NCI-H2081 (cell line): ENCODE measurements at places on chromosomes 16 and 17.

DNA sequence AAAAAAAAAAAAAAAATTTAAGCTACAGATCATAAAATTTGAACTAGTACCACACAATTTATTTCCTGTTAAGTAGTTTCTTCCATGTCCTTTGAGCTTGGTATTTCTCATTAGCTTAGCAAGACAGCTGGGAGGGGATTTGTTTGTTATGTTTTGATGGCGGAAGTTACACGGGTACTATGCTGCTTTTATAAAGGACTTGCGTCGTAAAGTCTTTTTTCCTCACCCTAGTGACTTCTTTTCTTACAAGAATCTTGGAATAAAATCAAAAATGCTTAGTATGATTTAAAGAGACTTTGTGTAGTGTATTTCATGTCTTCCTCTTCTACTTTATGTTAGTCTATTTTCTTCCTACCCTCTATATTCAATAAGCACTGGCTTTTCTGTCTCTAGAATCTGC lies 89.1 kb downstream of the NLK start:
- DNase-seq: no peak

GRCh38 chr16:1791256-1791942 lies 2.1 kb downstream of the IGFALS start:
- no peak for DNase-seq

GRCh38 chr16:86573646-86574508 lies 4.5 kb upstream of the FOXL1 start:
- no peak for DNase-seq

GRCh38 chr16:10067406-10067805 lies 114.8 kb downstream of the GRIN2A start:
- no peak for DNase-seq

DNA sequence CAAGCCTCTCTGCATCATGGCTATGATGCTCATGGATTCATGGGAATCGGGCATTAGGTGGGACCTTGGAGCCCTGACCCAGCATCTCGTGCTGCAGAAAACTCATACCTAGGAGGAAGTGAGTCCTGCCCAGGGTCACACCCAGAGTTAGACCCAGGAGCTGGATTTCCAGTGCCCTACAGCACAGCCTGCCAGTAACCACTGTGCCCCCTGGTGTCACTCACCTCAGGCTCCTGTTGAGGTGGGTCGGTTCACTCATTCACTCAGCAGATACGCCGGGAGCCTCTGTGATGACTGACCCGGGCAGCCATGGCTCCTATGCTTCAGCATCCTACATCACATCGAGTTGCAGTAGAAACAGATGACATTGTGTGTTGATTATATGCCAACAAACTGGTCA lies 143.4 kb downstream of the MSI2 start:
- DNase-seq: no peak

DNA sequence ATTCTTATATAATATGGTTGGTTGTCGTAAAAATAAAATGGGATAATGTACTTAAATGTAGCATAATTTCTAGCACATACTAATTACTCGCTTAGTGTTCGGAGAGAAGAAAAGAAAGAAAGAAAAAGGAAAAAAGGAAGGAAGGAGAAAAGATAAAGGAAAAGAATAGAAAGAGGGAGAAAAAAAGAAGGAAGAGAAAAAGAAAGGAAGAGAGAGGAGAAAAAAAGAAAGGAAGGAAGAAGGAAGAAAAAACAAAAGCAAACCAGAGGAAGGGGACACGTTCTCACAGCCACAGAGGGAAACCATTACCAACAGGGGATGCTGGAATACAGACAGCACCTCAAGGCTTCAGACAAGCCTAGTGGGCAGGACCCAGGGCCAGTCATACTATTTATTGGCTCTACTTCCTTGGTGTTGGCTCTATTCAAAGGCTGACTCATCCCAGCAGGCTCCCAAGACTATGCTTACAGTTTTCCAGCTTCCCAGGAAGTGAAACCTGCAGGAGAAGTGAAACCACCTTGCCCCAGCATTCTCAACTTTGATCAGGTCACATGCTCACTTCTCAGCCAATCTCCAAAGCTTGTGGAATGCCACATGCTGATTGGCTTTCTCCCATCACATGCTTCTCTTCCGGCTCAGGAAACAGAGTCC lies 273.5 kb upstream of the IRX5 start:
- DNase-seq: no peak

- DNase-seq: no peak
Measured at GRCh38 chr16:72818236-72818845, 229.6 kb downstream of the ZFHX3 start.

DNA sequence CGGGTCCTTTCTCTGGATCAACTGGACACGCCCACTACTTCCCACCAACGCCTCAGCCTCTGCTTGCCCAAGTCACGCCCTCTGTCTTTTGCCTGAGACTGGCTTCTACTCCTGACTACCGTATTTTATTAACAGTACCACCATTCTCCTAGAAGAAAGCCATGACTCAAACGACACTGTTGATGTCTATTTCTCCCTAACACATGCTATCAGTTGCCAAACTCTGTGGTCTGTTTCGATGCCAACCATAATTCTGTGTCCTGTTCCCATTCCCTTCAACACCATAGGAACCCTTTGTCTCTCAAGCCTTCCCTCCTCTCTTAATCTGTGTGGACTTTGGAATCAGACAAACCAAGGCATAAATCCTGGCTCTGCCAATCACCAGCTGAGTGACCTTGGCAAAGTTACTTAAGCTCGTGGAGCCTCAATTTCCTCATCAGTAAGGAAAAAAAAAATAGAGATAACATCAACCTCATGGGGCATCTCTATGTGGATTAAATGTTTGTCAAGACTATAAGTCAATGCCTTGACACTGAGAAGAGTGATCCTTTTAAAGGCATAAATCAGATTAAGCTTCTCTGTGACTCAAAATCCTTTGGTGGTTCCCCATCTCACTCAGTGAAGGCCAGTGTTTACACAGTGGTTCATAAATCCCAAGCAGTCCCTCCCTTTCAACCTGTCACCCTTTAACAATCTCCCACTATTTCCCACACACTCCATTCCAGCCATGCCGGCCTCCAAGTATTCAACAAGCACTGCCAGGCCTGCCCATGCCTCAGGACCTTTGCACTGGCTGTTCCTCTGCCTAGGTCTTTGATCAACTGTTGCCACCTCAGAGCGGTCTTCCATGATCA lies 45.6 kb downstream of the ERN1 start:
- no peak for DNase-seq

DNA sequence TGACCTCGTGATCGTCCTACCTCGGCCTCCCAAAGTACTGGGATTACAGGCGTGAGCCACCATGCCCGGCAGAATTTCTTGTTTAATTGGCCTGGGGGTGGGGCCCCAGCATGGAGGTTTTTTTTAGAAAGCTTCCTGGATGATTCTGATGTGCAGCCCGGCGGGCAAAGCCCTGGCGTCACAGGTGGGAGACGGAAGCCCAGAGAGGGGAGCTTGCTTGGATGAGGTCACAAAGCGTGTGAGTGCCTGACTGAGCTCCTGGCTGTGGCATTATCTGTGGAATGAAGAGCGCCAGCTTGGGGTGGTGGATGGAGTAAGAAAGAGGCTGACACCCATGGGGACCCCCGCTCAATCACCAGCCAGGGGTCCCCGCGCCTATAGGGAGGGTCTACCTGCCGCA lies 4.1 kb downstream of the VASN start:
- DNase-seq: no peak
